Stimulated activated CD4-positive, alpha-beta T cell treated with anti-CD3 and anti-CD28 coated beads, TNF-alpha, amount 100 ng/mL, for 48 hours (primary cell): ENCODE measurements at places on chromosomes 16 and 17.

DNA sequence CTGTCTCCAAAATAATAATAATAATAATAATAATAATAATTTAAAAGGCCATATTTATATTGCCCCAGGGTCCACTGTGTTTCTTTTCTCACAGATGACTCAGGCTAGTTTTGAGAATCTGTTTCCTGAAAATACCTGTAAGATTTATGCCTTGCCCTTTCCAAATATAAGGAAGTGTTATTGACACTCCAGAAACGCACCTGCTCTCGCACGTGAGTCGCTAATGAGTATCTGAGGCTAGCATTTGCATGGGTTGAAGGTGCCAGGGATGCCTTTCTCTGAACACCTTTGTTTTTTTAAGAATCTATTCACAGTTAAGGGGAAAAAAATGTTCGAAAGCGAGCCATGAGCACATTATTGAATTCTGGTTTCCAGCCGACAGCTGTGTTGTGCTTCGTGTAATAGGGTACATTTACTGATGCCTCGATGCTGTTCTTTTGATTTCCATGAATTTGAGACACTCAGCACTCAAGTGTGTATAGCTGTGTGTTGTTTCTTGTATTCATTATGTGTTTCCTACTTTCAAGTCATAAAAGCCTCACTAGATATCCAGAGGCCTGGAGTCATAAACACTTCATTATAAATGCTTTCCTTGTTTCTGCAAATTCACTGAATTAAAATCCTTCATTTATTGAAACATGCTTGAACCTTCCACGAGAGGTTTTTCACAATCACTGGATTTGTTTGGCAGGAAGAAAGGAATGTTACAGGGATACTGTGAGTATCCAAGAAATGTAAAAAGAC, 45.0 kb upstream of the NOL11 start:
- DNase-seq: no peak

DNA sequence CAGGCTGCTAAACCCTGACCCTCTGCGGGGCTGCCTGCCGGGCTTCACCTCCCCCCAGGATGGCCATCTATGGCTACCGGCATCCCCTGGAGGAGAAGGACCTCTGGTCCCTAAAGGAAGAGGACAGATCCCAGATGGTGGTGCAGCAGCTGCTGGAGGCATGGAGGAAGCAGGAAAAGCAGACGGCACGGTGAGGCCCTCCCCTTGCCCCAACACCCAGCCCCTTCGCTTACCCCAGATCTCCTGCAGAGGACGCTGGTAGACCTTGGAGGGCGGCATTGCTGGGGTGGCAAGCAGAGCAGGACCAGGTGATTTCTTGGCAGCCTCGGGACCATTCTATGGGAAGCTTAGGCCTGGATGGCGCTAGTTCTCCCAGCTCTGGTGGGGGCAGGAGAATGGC, 24.5 kb downstream of the ABCC3 start:
- DNase-seq: no peak

DNA sequence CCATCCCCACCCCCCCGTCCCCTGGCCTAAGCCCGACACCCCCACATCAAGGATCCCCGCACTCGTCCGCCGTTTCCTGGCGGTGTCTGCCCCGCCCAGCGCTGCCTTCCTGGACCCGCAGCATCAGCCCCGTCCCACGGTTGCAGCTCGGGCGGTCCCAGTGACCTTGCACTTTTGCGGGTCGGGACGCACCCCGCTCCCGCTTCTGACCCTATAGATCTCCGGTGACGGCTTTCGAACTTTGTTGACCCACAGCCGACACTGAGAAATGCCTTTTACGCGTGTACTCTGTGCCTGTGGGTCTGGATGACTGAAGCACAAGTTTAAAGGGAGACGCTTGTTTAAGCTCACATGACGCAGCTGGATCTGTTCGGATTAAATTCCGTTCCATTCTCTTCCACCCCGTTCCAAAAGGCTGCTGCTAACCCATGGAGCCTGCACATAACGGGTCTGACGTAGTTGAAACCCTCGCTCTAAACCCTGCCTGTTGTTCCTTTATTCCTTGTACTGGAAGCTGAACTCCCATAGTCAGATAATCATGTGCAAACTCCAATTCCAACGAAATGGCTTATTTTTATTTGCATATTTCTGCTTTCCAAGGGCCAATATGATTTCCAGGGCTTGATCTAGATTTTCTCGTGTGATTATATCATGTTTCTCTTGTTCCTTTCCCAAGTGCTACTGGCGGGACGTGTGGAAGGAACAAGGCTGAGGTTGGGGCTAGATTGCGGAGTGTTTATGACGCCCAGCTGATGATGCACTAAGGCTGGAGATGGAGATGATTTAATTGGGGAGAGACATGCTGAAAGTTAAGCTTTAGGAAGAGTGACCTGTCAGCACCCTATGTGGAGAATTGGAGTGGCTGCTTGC, 834 bp downstream of the FLYWCH1 start:
- DNase-seq: no peak

GRCh38 chr16:66525396-66526180, 24.3 kb downstream of the TK2 start:
- DNase-seq: no peak

DNA sequence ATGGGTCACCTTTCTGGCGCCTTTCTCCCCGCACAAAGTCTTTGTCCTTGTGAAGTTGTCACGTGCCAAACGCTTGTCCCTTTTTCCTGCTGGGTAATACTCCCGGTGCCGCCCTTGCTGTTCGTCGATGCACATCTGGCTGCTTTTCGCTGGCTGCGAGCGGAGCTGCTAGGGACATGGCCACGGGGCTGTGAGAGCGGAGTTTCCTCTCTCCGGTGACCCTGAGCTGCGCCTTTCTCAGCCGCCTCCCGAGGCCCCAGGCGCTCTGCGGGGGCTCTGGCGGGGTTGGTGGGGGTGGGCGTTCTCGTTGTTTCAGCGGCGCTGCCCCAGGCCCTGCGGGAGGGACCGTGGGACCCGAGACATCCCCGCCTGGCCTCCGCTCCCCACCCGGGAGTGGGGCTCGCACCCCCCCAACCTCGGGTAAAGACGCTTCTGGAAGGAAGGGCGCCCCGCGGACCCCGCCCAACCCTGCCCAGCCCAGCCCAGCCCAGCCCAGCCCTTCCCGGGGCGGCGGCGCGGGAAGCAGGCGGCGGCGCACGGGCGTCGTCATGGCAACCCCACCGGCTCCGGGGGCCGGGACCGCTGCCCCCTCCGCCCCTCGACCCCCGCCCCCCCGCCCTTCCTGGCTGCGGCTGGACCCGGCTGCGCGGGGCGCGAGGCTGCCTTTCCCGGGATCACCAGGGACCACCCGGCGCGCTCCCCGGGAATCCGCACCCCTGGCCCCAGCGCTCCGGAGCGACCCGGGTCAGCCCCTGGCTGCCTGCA, 12.3 kb downstream of the CHMP6 start:
- DNase-seq: no peak

DNA sequence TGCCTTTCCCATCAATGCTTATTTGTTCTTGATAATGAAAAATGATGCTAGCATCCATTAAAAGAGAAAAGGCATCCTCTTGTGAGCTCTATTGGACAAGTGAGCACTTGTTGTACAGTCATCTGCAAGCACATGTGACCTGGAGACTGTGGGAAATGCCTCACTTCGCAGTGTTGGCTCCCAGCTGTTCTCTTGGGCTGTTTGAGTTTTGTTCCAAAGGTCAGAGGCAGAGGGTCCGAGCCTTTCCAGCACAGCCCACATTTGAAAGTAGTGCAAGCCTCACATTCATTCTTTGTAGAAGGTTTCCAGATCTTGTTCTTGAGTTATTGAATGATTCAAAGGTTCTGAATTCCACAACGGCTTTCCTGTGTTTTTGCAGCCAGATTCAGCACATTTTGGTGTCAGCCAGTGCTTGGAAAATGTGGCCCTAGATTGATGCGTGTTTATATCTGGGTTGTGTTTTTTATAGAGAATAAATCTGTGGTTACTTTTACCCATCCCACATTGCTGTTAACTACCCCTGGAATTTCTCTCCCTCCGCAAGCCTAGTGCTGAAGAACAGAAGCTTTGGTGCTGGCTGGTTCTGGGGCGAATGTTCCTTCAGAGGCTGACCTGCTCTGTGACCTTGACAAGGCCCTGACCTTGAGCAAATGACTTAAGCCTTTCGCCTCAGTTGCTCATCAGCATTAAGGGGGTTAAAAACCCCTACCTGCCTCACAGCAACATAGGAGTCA, 49.8 kb downstream of the CDH1 start:
- DNase-seq: no peak
